Nucleus accumbens (tissue), 56 donors: ENCODE measurements at places on chromosomes 12 and 14.

DNA sequence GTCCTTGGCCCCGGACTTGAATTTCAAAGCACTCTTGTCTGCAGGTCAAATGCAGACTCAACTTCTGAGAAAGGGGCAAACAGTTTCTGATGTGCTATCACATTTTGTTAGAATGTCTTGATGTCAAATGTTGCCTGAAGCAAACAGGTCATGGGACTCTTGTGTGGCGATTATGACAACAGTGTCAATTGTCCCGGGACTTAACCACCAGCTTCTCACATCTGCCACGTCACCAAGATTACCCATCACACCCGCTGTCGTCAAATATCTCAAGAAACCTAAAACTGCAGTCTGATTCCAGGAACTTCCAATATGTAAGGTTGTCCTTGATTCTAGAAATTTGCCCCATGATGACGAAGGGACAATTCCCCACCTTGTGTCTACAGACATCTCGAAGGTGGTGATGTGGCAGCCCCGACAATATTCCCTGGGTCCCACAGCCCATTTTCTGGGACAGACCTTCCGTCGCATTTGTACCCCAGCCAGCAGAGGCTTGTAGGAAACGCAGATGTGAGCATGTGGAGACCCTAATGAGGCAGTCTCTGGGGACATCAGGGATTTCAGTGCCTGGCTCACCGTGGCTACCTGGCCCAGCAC is 21.3 kb downstream of the LRTM2 start:
- DNase-seq: no peak

DNA sequence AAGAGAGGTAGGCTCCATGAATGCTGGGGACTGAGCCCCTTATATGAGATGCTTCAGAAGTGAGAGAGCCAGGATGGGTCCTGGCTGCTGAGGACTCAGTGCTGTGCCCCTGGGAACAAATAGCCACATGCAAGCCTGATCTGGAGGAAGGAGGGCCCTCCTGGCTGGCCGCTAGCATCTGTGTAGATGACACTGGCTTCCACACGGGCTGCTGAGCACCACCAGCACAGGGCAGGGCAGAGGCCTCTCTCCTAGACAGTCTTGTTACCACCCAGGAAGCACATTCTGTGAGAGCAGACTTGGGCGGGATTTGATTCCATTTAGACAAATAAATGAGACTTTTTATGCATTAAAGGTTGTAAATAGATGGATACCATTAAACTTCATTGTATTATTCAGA is 48.0 kb downstream of the ZNF664 start:
- no peak for DNase-seq

DNA sequence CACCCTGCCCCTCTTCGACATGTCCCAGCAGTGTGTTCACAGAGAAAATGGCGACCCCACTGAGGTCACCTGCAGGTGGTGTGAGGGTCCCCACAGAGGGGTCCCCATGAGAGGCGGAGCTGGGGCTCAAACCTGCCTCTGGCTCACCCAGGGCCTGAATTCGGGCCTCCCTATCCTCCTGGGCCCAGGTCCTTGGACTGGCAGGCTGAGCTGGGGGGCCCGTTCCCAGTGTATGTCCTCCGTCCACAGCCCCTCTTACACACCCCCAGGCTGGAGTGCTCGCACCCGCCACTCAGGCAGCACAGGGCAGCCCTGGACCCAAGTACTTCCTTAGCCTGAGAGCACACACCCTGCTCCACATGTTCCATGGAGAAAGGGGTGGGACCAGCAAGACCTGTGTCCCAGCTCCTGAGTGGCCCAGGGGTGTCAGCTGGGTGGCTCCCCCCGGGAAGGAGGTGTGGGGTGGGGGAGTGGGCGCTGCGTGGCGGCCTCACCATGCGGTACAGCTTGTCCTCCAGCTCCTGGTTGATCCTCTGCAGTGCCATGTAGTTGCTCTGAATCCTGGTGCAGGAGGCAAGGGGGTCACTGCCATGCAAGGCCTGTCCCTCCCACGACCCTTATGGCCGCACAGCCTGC is 42.6 kb downstream of the BEGAIN start:
- no peak for DNase-seq

DNA sequence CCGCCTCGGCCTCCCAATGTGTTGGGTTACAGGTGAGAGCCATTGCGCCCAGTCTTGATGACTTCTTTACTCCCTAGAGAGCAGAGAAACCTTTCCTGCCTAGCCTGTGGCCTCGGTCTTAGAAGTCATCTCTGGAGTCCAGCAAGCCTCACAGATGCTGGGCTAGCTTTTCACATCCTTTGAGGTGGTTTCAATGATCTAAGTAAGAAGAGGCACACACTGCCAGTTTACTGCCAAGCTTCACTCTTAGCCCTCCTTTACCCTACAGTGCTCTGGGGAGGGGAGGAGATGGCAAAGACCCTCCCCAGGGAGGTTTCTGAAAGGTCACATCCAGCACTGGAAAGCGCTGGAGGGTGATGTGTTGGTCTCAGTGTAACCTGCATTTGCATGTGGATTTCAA is 304.8 kb downstream of the PCNX1 start:
- no peak for DNase-seq

DNA sequence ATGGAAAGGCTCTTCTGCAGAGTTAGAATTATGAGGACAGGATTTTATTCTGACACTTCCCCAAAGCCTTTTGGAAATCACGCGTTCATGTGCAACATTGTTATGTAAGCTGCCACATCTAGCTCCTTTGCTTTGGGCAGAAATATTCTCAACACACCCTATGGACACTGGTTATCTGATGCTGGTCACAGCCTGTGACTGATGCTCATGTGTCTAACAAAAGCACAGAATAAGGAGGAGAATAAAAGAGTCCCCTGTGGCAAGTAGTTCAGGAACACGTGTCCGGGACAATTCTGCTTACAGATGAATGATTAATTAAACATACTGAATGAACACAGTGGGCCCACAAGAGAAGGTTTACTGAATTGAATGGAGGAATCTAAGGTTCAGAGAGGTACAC is 22.1 kb downstream of the FOXN3 start:
- DNase-seq: no peak

GRCh38 chr12:4843907-4844306 is 65.8 kb upstream of the KCNA1 start:
- DNase-seq: no peak

- no peak for DNase-seq
These were observed 19.1 kb upstream of the ARMH4 start for GRCh38 chr14:58171090-58171489.

DNA sequence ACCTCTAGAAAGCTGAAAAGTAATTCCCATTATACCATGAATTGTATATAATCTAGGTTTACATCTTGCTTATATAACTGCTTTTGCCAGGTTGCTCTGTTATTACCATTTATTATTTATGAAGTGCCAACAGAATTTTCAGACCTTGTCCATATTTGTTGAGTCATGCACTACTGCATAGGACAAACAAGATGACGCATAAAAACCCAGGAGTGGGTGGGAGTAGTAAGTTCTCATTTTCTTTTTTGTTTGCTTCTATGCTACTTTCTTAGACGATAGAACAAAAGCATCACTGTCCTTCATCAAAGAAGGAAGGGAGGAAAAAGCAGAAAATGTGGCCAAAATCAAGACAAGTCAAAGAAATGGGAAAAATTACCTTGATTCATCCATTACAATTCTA is 119.0 kb upstream of the RASSF8 start:
- DNase-seq: no peak

DNA sequence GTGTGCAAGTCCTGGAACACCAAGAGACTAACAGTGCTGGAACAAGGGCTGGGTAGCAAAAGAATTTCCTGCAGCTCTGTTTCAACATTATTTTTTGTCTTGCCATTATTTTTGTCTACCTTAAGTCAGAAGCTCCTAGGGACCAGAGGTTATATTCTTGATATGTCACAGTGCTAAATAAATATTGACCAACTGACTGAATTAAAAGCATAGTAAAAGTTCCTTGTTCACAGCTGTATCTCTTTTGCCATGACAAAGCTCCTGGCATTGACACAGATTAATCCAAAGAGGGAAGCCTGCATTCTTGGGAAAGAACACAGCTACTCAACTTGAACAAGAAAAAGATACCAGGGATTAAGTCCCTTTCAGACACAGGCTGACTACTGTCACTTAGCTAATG is 136.5 kb downstream of the SPTSSA start:
- DNase-seq: no peak

DNA sequence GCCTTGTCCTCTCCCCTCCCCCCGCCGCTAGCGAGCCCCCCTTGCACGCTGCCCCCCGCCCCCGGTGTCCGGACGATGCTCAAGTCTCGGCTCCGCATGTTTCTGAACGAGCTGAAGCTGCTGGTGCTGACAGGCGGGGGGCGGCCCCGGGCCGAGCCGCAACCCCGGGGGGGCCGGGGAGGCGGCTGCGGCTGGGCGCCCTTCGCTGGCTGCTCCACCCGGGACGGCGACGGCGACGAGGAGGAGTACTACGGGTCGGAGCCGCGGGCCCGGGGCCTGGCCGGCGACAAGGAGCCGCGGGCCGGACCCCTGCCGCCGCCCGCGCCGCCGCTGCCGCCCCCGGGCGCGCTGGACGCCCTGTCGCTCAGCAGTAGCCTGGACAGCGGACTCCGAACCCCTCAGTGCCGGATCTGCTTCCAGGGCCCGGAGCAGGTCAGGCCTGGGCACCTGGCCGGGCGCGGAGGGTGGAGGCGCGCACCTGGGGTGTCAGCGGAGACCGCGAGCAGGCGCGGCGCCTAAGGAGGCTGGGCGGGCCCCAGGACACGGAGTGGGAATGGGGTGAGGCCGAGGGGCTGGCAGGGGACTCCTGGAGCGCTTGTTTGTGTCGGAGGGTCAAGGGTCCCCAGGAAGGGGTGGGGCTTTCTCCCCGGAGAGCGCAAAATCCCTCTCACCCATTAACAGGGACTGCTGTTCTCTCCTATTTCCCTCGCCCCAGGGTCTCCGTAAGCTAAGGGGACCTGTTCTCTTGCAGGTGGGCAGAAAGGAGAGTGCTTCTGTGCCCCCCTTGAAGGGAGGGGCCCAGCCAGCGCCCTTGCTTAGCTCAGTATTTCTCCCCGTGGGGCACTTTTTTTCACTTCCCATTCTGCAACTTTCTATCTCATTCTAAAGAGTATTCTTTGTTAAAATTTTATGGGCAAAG is 810 bp downstream of the MARCHF9 start:
- DNase-seq: no peak

DNA sequence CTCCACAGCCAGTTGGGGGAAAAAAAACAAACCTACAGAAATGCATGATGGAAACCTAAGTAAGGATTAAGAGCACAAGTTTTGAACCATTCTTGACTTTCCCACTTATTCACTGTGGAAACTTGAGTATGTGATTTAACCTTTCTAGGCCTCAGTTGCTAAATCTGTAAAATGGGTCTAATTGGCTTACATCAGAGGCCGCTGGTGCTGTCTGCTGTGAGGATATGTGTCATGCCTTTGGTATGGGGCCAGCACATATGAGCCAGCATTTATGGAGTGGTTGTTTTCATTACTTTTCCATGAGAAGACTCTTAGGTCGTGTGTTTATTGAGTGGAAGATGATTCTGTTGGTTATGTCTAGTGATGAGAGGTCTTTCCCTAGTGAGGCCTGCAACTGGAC is 102.4 kb downstream of the ESR2 start:
- DNase-seq: no peak

GRCh38 chr12:48800457-48800856 is 11.6 kb upstream of the ADCY6 start:
- DNase-seq: no peak

GRCh38 chr12:28555748-28556147 is 365.5 kb downstream of the CCDC91 start:
- DNase-seq: no peak

DNA sequence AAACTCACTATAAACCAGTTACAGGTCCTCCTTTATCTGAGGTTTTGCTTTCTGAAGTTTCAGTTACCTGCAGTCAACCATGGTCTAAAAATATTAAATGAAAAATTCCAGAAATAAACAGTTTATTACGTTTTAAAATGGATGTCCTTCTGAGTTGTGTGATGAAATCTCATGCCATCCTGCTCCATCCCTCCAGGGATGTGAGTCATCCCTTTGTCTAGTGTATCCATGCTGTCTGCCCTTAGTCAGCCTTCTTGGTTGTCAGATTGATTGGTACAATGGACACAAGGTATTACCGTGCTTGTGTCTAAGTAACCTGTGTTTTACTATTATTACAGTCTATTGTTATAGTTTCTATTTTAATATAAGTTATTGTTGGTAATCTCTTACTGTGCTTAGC is 328.3 kb downstream of the APAF1 start:
- no peak for DNase-seq

GRCh38 chr12:98229540-98229924 is 285.9 kb upstream of the TMPO start:
- no peak for DNase-seq

GRCh38 chr12:119005085-119005484 is 23.7 kb downstream of the SRRM4 start:
- no peak for DNase-seq

GRCh38 chr14:42391146-42391834 is 784.6 kb downstream of the LRFN5 start:
- DNase-seq: no peak

GRCh38 chr12:79262938-79263337 is 398.4 kb downstream of the SYT1 start:
- DNase-seq: no peak

GRCh38 chr12:9606247-9606646 is 1.5 kb downstream of the KLRB1 start:
- DNase-seq: no peak

- DNase-seq: no peak
These were observed 2.9 kb upstream of the CLEC1A start for GRCh38 chr12:10101648-10102220.

GRCh38 chr14:101616202-101616601 is 54.9 kb downstream of the DIO3 start:
- no peak for DNase-seq

DNA sequence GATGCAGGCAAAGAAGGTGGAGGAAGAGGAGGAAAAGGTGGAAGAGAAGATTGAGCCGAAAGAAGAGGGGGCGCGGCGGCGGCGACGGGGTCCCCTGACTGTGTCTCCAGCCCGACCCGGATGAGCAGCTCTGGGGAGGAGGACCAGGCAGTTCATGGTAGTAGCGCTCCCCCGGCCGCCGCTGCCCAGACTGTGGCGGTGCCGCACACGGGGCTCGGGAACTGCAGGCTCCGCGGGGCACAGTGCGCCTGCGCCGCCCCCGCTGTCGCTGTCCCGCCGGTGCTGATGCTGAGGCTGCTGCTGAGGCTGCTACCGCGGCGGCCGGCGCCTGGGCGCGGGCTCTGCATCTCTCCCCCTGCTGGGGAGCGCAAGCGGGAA is at the start of gene KCNH5:
Gene KCNH5, minus strand, starts transcription at position 225 of the 378 bp plus-strand sequence. CDS start 272 bp downstream, outside the sequence.
- DNase-seq: no peak

- DNase-seq: no peak
These were observed 48.8 kb upstream of the MTERF2 start for GRCh38 chr12:107035733-107036132.

DNA sequence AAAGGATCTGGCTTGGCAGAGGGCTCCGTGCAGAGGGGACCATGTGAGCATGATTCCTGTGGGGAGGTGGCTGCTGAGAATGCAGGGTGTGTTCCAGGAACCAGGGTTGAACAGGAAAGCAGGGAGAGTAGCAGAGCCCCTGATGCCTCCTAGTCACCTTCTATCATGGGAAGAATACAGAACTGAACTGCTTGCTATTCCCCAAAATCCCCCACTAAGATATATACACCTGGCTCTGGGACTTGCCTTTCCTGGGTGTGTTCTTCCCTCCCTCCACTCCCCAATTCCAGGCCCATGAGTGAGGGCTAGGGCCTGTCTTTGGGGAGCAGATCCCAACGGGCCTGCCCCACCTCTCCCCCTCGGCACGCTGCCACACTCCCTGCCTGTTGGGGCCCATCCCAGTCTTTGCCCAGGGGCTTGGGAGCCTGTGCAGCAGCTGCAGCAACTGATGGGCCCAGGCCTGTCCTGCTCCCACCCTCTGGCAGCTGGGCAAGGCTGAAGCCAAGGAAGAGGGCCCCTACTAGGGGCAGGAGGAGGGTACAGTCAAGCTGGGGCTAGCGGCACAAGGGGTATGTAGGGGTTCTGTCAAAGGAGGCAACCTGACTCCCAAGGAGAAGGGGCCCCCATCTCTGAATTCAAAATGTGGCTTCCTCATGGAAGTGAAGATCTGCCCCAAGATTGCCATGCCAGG is 3.2 kb downstream of the AJUBA start:
- no peak for DNase-seq
